ENCODE measurements at places on chromosomes 7 and 10.

DNA sequence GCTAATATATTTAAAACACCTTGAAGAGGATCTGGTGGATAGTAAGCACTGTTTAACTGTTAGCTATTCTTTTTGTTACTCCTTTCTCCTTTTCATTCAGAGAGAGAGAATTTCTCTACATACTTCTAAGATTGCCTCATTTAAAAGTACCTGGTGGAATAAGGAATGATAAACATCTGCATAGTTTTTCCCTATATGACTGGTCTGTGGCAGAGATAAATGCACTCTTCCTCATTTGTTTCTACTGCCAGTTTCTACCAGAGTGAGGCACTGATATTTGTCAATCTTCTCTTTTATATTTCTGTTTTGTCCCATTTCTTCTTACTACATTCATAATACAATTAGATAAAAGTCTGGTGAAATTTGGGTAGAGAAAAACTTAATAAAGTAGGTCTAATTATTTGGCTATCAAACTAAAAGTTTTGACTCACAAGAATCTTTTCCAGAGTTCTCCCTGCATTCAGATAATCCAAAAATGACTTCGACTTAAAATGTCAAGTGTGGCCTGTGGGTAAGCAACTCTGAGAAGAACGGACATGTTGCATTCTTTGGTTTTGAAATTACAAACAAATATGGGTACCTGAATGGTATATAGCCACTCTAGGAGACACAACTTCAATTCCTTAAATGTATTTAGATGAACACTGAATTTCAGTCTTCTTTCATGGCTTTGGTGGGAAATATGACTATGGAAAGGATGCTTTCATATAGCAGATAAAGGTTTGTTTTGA, 38.8 kb downstream of the RNLS start:
- no peak for DNase-seq

GRCh38 chr7:105530126-105530525, 1.9 kb upstream of the RINT1 start:
- no peak for DNase-seq

DNA sequence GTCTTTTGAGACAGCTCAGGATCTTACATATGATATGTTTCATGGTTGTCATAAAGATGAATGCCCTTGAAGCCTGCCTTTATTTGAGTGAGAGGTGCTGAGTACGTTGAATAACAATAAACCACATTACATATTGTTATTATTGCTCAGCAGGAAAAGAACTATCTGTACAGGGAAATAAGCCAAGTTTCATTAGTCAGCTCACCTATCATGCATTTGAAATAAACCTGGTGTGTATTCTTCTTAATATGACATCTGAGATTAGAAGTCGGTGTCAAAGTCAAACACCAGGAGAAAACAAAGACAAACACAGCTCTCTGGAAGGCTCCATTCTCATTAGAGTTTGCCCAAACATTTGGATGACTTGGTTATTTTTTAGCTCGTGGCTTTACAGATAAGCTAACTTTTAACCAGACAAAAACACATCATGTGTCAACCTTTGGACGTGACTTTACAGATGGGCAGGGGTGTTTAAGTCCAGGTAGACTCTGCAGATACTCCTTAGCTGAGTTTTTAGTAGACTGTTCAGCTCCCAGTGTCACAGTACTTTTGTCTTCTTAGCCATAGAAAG, 71.2 kb upstream of the AOAH start:
- no peak for DNase-seq

DNA sequence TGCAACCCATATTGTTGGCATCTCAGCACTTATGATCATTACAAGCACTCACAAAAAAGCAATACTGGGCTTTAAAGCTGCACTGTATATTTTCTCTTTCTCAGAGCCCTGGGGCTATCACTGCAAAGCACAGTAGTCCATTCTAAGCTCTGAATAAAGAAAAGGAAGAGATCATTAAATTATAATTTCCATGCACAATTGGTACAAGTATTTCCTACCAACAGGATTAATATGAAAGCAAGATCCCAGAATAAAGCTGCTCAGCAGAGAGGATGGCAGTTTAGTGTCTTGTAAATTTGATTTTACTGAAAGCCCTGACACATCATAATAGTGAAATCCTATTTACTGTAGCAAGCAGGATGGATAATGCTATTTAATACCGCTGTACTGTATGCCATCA, 205.3 kb downstream of the CHCHD3 start:
- no peak for DNase-seq

DNA sequence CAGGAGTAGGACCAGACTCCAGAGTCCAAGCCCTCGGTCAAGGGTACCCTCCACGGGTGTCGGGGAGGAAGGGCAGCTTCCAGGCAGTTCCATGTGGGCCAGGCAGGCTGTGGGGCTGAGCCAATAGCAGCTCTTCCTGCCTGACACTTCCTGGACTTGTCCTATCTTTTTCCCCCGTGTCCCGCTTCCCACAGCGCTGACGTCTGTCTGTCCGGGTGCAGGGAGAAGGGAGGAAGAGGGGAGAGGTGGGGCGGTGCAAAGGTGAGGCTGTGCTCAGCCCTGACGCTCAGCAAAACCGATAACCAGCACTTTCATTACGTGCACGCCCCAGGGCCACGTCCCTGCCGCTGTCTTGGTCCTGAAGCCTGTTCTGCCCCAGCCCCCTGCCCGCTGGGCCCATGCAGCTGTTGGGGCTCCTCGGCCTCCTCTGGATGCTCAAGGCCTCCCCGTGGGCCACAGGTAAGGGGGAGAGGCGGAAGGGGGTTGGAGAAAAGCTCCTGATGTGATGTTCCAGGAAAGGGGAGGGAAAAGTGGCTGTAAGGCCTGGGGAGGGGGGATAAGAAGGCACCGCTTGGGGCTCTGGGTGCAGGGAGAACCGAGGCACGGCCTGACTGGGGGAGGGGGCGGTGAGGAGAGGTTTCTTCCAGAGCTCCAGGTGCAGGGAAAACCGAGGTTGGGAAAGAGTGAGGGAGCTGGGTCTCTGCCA, at the start of gene MUC3A:
Gene MUC3A (plus strand): TSS at position 308 of the 706 bp plus-strand sequence. CDS start 91 bp downstream, at position 399.
- DNase-seq = no peak

GRCh38 chr10:130867446-130868194, 443.9 kb downstream of the TCERG1L start:
- no peak for DNase-seq

GRCh38 chr7:85474234-85474633, 287.4 kb upstream of the SEMA3D start:
- no peak for DNase-seq

DNA sequence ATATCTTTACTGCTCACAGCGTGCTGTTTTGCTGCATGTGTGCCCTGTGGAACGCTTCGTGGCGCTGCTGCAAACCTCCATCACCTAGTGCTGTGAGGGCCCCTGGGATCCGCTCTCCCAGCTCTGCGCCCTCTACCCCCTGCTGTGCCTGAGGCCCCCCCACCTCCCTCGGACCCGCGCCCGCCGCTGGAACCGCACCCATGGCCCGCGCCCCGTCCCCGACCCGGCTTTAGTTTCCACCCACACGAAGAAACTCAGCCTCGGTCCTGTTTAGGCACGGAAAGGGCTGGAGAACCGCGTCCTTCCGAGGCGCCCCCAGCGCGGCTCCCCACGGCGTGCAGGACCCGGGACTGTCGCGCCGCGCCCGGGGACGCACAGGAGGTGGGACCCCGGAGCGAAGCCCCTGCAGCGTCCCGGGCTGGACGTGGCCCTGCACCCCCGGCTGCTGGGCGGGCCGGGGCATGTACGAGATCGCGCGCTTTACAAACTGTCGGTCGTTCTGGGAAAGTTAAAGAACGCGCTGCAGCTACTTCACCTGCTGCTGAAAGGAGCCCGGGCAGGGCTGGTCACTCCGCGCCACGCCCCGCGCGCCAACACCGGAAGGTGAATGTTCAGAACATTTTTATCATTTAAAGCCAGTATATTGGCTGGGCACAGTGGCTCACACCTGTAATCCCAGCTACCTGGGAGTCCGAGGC, 54.3 kb downstream of the BMS1 start:
- DNase-seq = no peak

DNA sequence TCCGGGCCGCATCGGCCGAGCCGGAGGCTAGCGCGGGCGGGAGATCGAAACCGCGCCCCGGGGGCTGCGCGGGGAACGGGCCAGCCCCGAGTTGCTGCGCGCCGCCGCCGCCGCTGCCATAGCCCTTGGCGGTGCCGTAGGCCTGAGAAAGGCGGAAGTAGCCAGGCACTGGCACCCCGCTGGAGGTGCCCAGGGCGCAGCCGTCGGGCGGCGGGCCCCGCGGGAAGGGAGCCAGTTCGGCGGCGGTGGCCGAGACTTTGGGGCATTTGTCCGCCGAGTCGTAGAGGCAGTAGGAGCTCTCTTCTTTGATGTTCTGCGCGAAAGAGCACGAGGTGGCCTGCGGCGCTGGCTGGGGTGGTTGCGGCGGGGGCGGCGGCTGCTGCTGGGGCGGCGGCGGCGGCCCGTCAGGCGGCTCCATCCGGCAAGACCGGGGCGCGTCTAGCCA, 587 bp downstream of the HOXA10 start:
- no peak for DNase-seq

DNA sequence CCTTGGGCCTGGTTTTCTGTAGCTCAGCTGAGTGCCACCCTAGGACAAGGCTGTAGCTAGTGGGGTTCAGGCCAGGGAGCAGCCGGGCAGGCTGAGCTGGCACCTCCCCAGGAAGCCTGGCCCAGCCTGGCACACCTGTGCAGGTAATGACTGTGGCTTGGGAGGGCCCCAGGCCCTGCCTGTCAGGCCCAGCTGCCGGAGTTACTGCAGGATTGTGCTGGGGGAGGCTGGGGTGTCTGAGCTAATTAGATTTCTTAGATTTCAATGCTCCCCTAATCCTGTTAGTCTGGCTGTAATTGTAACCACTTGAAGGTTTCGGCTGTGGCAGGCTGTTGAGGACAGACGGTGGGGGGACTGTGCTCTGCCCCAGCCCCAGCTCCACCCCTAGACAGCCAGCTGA, 6.0 kb downstream of the ZMIZ1 start:
- DNase-seq = no peak

DNA sequence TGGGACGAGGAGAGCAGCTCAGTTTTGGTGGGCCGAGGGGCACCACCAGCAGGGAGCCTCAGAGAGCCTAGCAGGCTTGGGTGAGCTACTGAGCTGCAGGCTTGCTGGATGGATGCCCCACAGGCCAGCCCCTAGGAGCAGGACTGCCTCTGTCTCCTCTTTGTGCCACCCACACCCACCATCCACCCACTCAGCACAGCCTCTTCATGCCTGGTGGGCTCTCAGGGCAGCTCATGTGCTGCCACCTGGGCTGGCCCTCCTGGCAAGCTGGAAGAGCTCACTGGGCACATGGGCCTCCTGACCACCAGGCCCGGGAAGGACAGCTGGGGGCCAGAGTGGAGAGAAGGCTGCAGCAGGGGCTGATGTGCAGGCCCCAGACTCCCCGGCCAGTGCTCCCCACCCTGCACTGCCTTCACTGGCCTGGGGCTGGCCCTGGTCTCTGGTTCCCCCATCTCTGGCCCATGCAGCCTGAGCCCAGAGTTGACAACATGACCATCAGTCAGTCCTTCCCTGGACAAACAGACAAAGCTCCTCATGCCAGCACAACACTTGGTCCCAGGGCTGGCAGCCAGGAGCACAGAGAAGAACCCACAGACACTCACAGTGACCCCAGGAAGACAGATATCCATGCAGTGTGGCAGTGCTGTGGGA, 8.2 kb downstream of the RASGEF1A start:
- DNase-seq = no peak

- no peak for DNase-seq
Observed at GRCh38 chr7:29033584-29033983, 75.5 kb upstream of the TRIL start.

GRCh38 chr10:27723436-27723835, 22.2 kb downstream of the MKX start:
- no peak for DNase-seq

- DNase-seq = no peak
Observed at GRCh38 chr7:11252705-11253272, 279.1 kb downstream of the PHF14 start.

DNA sequence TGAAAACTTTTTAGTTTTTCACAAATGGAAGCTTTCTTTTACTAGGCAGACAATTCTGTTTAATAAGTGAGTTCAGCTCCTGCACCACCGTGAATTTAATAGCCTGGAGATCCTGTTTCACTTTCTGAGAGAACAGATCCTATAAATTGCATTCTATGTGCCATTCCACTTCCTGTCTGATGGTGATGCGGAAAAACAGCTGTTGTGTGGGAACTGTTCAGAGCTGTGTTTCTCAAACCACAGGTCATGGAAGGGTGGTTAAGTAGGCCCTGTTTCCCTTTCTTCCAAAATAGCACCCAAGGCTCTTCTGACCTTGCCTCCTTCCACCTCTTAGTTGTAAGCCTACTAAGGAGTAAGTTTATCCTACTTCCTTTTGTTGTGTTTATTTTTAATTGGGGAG, 97.2 kb upstream of the DKK1 start:
- no peak for DNase-seq

- DNase-seq = no peak
Observed at GRCh38 chr10:44965651-44966097, 6.1 kb downstream of the RASSF4 start.

DNA sequence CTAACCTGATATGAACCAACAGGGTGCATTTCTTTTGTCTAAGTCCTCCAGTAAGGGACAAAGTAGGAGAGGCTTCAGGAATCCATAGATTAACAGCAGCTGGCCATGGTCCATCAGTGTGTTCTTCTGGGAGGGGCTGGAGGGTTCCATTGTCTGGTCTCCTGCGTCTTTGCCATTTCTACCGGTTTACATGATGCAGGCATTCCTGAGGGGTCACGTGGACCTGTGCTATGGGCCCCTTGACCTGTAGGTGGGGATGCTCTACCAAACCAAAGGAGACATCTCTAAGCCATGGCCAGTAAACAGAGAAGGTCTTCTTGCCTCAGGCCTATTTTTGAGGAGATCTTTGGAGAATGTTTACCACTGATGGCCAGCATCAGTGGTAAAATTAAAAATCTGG, 28.7 kb upstream of the HABP2 start:
- DNase-seq = no peak

- no peak for DNase-seq
Observed at GRCh38 chr10:62895063-62895462, 78.9 kb upstream of the EGR2 start.

GRCh38 chr7:12299367-12299766, 88.3 kb downstream of the TMEM106B start:
- DNase-seq = no peak

DNA sequence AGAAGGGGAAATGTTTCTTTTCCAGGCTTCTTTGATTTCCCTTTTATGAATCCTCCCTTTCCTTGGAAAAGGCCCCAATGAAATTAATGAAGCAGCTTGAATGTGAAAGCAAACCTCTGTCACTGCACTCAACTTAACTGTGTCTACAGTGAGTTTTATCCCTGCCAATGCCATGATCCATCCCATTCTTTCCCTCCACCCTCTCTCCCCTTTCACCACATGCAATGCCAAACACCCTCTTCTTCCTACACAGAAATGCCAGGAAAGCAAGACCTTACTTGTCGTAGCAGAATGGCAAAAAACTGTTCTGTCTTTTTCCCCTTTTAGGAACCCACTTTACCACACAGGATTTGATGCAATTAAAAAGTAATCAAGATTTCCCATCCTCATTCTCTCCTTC, 47.3 kb upstream of the TRIL start:
- DNase-seq = no peak

- DNase-seq = no peak
Observed at GRCh38 chr10:29034592-29034991, 254.3 kb upstream of the LYZL1 start.

- no peak for DNase-seq
Observed at GRCh38 chr7:69553190-69553589, 45.1 kb upstream of the AUTS2 start.

All from substantia nigra (tissue), 51 donors.